NCI-H2107 (cell line): ENCODE measurements at places on chromosomes 7 and 10.

DNA sequence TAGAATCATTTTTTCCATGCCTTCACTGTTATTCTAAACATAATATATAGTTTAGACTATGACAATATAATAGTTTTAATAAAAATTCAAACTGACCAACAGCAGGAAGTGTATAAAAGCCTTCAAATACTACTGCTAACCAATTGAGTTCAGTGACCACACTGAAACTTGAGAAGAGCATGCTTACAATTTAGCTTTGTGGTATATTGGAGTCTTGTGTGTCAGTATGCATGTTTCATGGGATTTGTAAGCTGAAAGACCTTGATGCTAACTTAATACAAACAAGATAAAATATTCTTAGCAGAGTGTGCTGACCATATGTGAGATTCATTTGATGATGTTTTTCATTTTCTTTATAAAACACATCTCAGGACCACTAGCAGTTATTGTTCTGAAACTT lies 395.5 kb downstream of the SUGCT start:
- DNase-seq, result no peak

DNA sequence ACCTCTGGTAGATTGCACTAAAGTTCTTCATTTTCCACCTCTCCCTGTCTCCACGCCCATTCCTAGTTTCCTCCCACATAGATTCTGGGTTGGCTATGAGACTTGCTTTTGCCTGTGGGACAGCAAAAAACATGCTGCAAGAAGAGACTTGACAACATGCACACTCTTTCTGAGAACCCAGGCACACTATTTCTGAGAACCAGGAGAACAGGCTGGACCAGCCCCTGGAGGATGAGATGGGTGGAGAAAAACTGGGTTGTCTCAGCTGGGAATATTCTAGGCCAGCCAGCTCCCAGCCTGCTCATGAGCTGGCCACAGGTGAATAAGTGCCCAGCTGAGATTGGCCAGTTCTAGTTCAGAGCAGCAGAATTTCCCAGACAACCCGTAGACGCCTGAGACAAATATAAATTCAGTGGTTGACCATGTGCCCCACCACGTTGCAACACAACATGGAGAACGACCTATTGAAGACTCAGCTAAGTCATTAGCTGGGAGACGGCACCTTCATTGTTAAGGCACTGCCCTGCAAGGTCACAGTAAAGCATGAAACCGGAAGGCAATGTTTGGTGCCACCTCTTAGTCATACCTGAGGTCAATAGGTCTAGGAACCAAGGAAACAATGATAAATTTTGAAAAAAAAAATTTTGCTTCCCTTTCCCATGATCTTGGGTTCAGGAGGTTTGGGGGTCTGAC lies 92.7 kb upstream of the AKR1E2 start:
- no peak for DNase-seq

DNA sequence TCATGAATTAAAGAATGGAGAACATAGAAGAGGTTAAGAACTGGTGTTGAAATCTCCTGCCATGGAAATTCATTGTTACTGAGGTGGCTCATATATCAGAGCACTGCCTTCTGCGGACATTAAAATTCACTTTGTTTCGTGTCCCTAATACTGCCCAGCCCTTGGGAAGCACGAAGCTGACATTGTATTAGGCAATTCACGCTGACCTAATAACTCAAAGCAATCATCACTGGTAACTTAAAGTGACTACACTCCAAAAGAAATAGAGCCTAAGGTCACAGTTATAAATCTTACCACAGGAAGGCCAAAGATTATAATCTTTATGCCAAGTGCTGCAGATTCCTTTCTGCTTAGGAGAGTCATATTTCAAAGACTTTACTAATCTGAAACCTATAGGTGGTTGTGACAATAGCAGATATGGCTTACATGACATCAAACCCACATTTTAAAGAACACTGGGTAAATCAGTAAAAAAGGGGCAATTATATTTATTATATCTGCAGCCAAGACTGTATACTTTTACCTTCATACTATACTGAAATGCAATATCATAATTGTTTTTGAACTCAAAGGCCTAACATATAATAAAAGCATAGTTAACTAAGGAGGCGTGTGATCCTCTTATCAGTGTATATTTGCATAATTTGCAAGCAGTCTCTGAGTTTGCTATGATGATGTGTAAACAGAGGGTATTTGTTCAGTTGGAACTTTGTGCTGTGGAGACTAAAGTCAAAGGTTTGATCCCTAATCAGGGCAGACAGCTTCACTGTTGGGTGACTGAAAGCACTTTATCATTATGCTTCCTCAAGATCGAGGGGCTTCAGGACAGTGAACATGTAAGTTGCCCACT lies 51.9 kb upstream of the CAPZA2 start:
- DNase-seq, result no peak

DNA sequence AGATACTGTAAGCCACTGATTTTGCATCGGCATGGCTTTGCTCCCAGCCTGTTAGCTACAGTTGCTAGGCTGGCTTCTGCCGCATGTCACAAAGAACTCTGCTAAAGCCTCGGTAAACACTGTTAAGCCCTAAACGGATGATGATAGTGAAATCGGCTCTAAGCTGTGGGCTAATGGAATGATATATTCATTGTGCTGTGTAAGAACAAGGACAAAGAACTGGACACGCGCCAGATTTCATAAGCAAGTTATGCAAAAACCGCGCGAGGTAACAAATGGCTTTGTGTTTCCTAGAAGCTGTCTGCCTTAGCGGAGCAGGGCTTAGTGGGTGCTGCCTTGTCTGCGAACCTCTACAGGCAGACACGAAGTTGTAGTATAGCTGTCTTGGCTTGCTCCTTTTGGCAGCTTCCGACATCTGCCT lies 331.3 kb upstream of the COBL start:
- no peak for DNase-seq

DNA sequence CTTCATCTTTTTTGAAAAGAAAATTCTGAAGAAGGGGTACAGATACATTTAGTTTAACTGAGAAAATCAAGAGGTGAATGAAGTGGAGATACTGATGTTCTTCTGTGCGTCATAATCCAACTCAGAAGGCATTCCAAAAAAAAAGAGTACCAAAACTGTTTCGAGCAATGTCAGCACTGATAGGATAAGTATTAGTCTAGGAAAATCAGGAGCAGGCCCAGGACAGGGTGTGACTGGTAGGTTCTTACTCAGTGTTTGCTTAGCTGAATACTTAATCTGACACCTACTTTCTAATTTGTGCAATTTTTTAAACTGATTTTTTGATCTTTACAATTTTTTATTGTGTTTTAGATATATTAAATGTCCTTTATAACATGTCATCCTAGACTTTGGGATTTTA lies 4.3 kb downstream of the BZW2 start:
- no peak for DNase-seq

GRCh38 chr7:121689749-121690148 lies 183.2 kb upstream of the PTPRZ1 start:
- no peak for DNase-seq

DNA sequence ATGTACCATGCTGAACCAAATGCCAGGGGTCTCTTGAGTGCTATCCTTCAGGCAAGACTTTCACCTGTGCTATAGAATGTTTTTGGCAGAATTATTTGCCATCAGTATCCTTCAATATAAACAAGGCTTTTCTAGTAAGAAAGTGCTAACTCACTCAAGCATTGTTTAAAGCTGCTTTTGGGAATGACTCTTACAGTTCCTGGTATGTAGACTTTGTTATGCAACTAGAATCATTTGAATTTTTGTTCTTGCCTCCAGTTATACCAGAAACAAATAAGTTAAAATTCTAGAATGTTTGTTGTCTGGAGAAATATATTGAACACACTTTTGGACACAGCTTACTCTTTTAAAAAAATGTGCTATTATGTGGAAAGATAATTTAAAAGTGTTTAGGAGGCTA lies 39.5 kb upstream of the RTKN2 start:
- no peak for DNase-seq

DNA sequence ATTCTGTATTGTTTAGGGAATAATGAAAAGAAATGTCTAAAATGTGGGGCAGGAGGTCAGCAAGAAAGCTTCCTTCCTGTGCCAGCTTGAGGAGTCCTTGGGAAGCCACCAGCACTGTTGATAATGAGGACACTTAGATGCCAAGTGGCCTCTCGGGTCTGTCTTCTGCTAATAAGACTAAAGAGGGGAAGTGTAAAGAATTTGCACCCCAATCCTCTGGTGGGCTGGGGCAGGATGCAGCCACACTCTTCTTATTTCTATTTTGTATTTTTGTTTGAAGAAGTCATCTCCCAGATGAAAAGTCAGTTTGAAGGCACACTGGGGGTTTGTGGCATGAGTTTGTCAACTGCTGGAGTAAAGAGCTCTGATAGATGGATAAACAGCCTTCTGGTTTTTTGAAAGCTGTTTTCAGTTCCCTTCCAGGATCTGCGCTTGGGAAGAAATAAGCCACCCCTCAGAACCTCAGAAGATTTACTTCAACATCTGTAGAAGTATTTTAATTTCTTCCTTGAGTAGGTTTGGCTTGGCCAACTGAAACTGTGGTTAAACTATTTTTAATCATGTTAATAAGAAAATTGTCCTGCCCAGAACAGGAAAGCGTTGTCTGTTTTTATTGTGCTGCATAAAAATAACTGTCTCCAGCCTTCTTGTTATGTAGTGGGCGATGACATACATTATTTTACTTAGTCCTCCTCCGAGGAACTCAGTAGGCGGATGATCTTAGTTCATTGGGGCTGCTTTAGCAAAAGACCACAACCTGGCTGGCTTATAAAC lies 128.8 kb upstream of the GPR26 start:
- no peak for DNase-seq

GRCh38 chr7:159108941-159109652 lies 35.6 kb downstream of the VIPR2 start:
- DNase-seq, result no peak
